ENCODE measurements at places on chromosomes 7 and 10.

GRCh38 chr7:92496876-92497275 is 19.1 kb upstream of the ERVW-1 start:
- DNase-seq, result no peak

DNA sequence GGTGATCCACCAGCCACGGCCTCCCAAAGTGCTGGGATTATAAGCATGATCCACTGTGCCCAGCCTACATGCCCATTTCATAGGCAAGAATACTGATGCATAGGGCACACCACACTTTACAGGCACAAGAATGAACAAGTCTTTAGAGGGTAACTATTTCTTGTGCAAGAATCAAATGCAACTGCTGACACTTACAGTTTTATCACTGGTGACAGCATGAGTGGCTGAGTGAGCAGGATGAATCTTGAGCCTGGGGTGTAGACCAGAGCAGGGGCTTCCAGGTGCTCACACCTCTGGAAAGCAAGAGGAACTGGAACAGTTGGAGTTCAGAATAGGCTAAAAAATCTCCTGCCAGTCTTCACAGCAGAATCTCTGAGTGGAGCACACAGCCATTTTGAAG is 287.5 kb downstream of the KCNMA1 start:
- DNase-seq, result no peak

DNA sequence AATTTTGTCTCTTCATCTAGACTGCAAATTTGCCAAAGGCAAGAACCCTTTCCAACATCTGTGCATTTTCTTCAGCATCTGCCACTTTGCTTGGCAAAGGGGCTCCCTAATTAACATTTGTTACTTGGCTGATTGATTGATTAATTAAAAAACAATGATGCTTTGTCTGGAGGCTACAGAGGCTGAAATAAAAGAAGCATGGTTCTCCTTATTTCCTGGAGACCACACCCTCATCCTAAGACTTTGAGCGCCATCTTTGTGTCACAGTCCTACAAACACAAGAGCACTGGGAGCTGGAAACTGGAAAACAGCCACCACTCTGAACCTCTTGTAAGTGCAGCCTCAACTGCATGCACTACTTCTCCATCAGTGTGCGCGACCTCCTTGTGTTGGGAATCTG is 189.2 kb downstream of the C7orf25 start:
- DNase-seq, result no peak

DNA sequence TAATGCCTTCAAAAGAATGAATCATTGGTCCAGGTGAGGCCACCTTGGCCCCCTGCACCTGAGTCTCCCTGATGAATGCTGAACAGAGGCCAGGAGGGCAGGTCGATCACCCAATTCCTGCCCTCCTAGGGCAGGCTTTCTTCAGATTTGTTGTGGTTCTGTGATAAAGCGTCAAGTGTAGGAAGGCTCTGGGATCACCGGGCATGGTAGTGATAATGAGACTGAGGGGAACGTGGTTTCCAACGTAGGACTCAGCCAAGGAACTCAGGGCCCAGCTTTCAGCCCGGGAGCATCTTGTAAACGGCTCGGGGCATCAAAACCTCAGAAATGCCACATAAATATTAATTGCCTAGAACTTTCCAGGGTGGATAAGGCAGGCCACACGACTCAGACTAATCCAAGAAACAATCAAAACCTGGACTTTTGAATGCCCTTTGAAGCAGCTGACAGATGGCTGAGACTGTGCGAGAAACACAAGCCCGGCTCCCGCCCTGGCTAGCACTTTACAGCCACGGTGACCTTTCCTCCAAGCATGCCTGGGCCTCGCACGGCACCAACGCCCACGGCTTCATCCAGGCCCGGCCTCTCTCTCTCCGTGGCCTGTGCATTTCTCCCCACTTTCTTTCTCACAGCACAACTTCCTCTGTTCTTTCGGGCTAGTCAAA is 239.3 kb upstream of the GRB10 start:
- DNase-seq, result no peak

DNA sequence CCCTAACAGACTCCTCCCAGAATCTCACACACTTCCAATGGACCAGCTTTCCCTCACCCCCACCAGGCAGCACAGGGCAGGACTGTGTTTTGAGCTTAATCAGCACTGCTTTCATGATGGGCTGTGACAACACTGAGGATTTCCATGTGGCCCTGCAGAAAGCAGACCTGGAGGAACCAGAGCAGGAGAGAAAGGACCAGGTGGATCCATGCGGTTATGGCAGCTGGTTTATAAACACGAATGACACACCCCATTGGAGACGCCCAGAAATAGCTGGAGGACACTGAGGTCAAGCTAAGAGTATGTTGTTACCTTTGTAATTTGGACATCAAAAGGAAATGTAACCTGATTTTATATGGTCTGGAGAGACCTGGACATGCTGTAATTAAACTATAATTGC is 31.7 kb upstream of the HERPUD2 start:
- DNase-seq, result no peak

DNA sequence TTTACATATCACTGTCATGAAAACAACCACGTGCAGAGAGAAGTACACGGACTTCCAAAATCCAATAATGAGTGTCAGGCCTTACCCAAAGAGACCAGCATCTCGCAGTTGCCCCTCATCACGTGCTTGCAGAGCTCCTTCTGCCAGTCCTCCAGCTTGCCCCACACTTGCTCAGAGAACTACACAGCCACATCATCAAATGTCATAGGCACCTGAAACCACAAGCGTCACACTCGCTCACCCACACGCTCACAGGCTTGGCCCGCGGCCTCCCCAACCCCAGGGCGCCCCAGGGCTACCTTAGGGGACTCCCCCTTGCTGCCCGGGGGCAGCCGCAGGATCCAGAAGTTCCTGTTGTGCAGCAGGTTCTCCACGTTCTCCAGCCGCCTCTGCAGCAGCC is 123.4 kb upstream of the ZNF746 start:
- no peak for DNase-seq

GRCh38 chr10:7857262-7857661 is 39.0 kb downstream of the TAF3 start:
- no peak for DNase-seq

GRCh38 chr10:14008740-14009080 is 322.0 kb downstream of the FRMD4A start:
- DNase-seq, result no peak

- peak; percentile 29 for DNase-seq
Measured at GRCh38 chr7:143374561-143374960, 6.6 kb upstream of the ZYX start.
